ENCODE measurements at places on chromosomes 6 and 20.

GRCh38 chr6:21284706-21285105 is 308.8 kb upstream of the SOX4 start:
- no peak for DNase-seq

GRCh38 chr6:11094941-11095340 is 1.3 kb downstream of the SMIM13 start:
- no peak for DNase-seq

- DNase-seq: no peak
Measured at GRCh38 chr6:150937132-150937906, 71.8 kb downstream of the MTHFD1L start.

- DNase-seq: no peak
Measured at GRCh38 chr6:152605941-152606340, 31.2 kb downstream of the SYNE1 start.

- DNase-seq: no peak
Measured at GRCh38 chr6:16354692-16355091, 116.3 kb downstream of the GMPR start.

DNA sequence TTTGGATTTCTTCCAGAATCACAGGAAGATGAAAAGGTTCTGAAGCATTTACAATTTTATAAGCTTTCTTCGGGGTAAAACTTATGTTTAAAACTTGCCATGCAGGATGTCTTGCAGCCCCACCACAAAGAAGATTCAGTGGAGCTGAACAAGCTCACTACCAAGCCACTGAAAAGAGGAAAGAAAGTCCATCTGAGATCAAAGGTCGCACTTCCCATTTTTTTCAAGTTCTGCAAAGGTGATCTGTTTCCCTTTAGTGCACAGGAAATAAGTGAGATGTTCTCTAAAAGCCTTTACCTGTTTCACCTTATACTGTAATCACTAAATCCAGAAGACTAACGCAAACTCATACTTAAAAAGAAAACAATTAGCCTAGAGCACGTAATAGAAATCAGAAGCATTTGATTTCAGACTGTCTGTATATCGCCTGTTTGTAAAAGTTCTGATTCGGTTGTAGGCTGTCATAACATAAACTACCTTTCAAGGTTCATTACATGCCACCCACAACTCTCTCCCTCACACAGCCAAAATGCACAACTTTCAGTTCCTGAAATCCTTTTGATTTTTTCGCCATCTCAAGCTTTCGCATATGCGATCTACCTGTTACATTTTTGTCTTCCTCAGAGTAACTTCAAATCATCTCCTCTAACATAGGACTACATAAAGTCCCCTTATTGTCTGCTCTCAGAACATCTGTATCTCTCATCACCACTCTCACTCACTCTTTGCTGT is 1.8 kb downstream of the ECHDC1 start:
- DNase-seq: no peak

DNA sequence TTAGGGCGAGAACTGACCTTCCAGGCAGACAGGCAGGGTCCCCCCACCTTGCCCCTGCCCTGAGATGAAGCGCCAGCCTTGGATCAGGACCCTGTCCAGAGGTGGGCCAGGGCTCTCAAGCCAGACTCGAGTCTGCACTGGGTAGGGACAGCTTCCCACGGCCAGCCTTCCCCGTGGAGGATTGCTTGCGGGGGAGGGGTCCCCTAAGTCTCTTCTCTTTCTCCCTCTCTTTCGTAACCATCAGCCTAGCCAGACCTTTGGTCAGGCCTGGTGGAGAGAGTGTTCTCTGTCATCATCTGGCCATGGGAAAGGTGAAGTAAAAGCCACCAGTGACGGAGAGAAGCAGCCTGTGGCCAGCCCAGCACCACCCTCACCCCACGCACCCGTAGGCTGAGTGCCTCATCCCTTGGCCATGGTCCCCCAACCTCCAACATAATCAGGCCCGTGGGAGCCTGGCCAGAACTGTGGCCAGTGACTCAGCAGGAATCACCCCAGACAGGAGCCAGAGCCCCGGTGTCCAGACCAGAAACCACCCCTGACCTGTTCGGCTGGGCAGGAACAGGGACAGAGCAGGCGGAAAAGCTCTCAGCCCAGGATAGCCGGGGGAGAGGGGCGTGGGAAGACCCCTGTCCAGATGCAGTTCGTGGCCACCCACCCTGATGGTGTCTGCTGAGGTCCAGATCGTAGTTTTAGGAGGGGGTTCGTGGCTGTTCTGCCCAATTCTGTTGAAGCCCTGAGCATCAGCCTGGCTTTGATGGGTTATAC is 47.1 kb downstream of the SNAI1 start:
- no peak for DNase-seq

- DNase-seq: no peak
Measured at GRCh38 chr20:34888468-34888867, 12.1 kb downstream of the ACSS2 start.

DNA sequence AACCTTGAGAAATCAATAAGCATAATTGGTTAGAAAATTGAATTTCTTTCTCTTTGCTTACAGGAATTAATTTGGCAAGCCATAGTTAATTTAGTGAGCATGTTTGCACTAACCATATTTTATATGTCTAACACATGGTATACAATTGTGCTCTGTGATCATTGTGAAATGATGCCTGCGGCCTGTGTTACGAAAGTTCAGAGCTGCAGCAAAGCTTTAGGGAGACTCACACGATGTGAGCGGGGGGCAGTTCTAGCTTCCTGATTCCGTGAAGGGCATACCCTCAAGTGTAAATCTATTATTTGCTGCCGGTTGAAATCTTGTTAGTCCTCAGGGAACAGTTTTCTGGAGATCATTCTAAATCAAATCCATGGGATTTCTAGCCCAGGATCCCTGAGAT is 25.5 kb upstream of the ADTRP start:
- no peak for DNase-seq

GRCh38 chr6:2244261-2245102 is 923 bp downstream of the GMDS start:
- DNase-seq: no peak
